ENCODE measurements at places on chromosomes 1 and 21. TPM values are rescaled to one million over a fixed set of nuclear protein-coding genes. Genes with fewer than 3 reads are reported as not detected.

Gene PLA2G2F
- total RNA-seq: not detected

DNA sequence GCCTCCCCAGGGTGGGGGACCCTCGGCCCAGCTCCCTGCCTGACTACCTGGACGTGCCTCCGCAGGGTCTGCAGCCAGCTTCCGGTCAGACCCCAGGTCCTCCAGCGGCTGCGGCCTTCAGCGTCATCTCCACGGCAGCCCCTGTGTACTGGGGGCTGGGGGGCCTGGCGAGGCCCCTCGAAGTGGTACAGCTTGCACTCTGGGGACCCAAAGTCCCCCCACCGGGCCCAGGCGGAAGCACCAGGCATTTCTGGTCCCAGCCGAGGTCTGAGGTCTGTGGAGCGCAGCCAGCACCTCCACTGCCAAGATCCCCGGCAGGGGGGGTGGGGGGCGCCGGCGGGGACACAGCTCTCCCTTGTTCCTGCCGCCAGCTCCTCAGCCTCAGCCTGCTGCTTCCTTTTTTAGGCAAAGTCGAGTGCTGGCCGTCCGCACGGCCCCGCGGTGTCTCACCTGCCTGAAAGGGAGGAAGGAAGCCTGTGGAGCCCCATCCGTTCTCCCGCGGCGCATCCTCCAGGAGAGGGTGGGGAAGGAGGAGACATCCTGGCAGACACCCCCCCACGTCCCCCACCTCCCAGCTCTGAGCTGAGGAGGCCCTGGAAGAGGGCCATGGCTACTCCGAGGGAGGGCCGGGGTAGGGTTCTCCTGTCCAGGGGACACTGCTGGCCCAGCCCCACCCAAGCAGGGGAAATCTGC lies 1.2 kb upstream of the VWA1 start:
- peak overlapping the region; percentile 91 for H3K27ac ChIP-seq
- peaks cover 3% of the 10 kb centered on the region for H3K27me3 ChIP-seq
- peaks cover 25% of the 10 kb centered on the region for H3K36me3 ChIP-seq
- DNase-seq: peak; percentile 53

Gene LGR6
- total RNA-seq: 1.0 TPM

Gene CDA
- 1.8 TPM for total RNA-seq

GRCh38 chr1:239872626-239873025 lies 219.1 kb upstream of the FMN2 start:
- no peaks in the 10 kb centered on the region for H3K36me3 ChIP-seq
- no peak for DNase-seq
- peaks cover 4% of the 10 kb centered on the region for H3K4me1 ChIP-seq
- no peaks in the 10 kb centered on the region for H3K27me3 ChIP-seq
- no peak overlapping the region for H3K4me3 ChIP-seq
- no peak overlapping the region for H3K27ac ChIP-seq

GRCh38 chr1:224438989-224439388 lies 4.4 kb upstream of the WDR26 start:
- no peak for DNase-seq
- H3K27ac ChIP-seq: no peak overlapping the region
- no peaks in the 10 kb centered on the region for H3K27me3 ChIP-seq

GRCh38 chr1:230567221-230567575 lies 75.1 kb upstream of the COG2 start:
- H3K4me1 ChIP-seq: peaks cover 4% of the 10 kb centered on the region
- H3K27ac ChIP-seq: no peak overlapping the region
- no peak overlapping the region for H3K4me3 ChIP-seq

GRCh38 chr21:33937931-33938339 lies 22.3 kb upstream of the ATP5PO start:
- H3K36me3 ChIP-seq: no peaks in the 10 kb centered on the region
- no peaks in the 10 kb centered on the region for H3K27me3 ChIP-seq
- no peak overlapping the region for H3K4me3 ChIP-seq
- no peaks in the 10 kb centered on the region for H3K4me1 ChIP-seq

- H3K4me1 ChIP-seq: peaks cover 2% of the 10 kb centered on the region
- no peaks in the 10 kb centered on the region for H3K27me3 ChIP-seq
- DNase-seq: peak; percentile 68
- H3K36me3 ChIP-seq: no peaks in the 10 kb centered on the region
- peak overlapping the region; percentile 63 for H3K4me3 ChIP-seq
Observed at GRCh38 chr1:158998781-158999161, 10.9 kb upstream of the IFI16 start.

DNA sequence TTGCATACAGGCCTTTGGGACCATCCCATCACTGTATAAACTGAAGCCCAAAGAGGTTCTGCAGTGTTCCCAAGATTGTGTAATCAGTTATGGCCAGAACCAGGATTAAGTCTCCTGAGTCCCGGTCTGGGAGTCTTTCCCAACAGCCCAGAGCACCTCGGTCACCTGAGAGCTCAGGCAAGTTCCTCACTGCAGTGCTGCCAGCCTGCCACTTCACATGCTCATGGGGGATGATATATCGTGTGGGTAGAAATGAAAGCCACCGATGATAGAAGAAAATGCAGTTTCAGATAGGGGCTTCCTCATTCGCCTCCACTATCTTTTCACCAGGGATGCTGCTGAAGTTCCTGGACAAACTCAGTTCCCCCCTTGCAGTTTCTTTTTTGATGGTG lies 30.4 kb downstream of the FHAD1 start:
- peaks cover 7% of the 10 kb centered on the region for H3K4me1 ChIP-seq
- H3K27me3 ChIP-seq: no peaks in the 10 kb centered on the region
- no peaks in the 10 kb centered on the region for H3K36me3 ChIP-seq
- no peak overlapping the region for H3K4me3 ChIP-seq
- DNase-seq: no peak
- H3K27ac ChIP-seq: no peak overlapping the region

GRCh38 chr1:164709541-164710278 lies 150.7 kb downstream of the PBX1 start:
- no peaks in the 10 kb centered on the region for H3K36me3 ChIP-seq
- H3K4me3 ChIP-seq: no peak overlapping the region
- H3K4me1 ChIP-seq: peaks cover 42% of the 10 kb centered on the region
- peak overlapping the region; percentile 18 for H3K27ac ChIP-seq
- no peak for DNase-seq
- no peaks in the 10 kb centered on the region for H3K27me3 ChIP-seq

Gene IFI44L
- total RNA-seq: 48.3 TPM

GRCh38 chr1:201248721-201249559 lies 34.4 kb upstream of the PKP1 start:
- H3K36me3 ChIP-seq: no peaks in the 10 kb centered on the region
- no peaks in the 10 kb centered on the region for H3K27me3 ChIP-seq
- H3K27ac ChIP-seq: no peak overlapping the region
- DNase-seq: no peak

DNA sequence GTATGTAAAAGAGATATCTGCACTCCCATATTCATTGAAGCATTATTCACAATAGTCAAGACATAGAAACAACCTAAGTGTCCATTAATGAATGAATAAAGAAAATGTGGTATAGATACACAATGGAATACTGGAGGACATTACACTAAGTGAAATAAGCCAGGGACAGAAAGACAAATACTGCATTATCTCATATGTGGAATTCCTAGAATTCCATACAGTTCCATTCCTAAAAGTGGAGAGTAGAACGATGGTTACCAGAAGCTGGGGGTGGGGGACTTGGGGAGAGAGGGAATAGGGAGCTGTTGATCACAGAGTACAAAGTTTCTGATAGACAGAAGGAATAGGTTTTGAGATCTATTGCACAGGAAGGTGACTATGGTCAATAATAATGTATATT lies 7.4 kb downstream of the TMED5 start:
- H3K36me3 ChIP-seq: peaks cover 7% of the 10 kb centered on the region
- no peak overlapping the region for H3K4me3 ChIP-seq
- peaks cover 4% of the 10 kb centered on the region for H3K4me1 ChIP-seq
- H3K27me3 ChIP-seq: no peaks in the 10 kb centered on the region

GRCh38 chr1:54296666-54297065 lies 96.7 kb downstream of the MRPL37 start:
- no peak for DNase-seq
- H3K36me3 ChIP-seq: no peaks in the 10 kb centered on the region
- H3K4me3 ChIP-seq: no peak overlapping the region

Gene MAN1C1
- total RNA-seq: 18.4 TPM

DNA sequence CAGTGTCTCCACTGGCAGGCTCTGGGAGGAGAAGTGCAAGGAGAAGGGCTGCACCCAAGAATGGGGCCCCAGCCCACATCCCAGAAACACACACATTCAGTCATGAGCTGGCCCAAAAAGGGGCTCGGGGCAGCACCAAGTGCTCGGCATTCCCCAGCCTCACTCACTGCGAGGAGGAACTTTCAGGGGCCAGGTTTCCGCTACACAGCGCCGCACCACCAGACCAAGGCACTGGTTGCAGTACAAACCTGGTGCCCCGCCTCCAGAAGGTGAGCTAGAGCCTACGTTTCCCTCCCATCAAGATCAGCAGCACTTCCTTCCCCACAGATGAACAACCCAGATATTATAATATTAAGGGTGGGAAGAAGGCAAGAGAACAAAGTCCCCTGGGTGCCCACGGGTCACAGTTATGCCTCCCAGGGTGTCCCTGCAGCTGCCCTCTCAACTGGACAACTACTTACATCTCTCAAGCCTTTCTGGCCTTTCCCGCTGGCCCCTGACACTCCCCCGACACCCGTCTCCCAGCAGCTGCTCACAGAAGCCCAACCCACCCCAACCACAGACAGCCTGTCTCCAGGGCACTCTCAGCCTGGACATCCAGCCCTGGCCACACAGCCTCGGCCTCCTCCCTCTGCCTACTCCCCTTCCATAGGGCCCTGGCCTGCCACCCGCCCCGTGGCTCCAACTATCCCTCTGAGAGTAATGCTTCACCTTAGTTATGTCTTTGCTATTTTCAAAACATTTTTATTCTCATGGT lies 3.8 kb downstream of the PBXIP1 start:
- H3K36me3 ChIP-seq: peaks cover 38% of the 10 kb centered on the region
- no peak for DNase-seq
- H3K27ac ChIP-seq: no peak overlapping the region

- peaks cover 24% of the 10 kb centered on the region for H3K4me1 ChIP-seq
- peak overlapping the region; percentile 29 for H3K4me3 ChIP-seq
- peaks cover 15% of the 10 kb centered on the region for H3K27me3 ChIP-seq
- H3K36me3 ChIP-seq: no peaks in the 10 kb centered on the region
- H3K27ac ChIP-seq: no peak overlapping the region
Observed at GRCh38 chr1:209585197-209585596, 1.7 kb downstream of the CAMK1G start.

Gene PLEKHG5
- total RNA-seq: 19.6 TPM

DNA sequence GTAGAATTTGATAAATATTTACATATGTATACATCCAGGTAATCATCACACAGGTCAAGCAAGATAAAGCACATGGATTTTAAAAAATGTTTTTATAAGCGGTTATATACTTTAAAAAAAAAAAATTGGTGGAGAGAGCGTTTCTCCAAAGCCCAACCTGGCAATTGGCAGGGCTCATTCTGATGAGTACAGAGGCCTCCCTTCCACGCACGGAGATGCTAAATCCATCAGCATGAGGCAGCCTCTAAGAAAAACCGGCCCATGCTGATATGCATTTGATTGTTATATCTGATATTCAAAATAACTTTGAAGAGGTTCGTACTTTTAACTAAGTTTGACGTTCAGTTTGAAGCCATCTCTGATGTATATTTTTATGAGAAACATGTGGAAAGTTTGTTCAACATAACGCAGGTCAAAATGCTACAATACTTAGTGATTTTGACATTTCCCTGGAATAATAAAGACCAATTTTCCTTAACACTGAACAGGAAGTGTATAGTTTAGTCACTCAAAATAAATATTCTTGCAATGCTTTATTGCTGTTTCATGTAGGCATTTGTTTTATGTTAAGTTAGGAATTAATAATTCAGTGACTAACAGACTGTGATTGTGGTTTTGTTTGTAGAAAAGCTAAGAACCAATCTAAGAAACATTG lies 151.7 kb downstream of the NR5A2 start:
- H3K27me3 ChIP-seq: no peaks in the 10 kb centered on the region
- no peaks in the 10 kb centered on the region for H3K4me1 ChIP-seq
- H3K36me3 ChIP-seq: no peaks in the 10 kb centered on the region
- DNase-seq: no peak
- no peak overlapping the region for H3K27ac ChIP-seq
- no peak overlapping the region for H3K4me3 ChIP-seq

- no peak overlapping the region for H3K27ac ChIP-seq
- DNase-seq: no peak
- H3K27me3 ChIP-seq: no peaks in the 10 kb centered on the region
- no peaks in the 10 kb centered on the region for H3K4me1 ChIP-seq
Observed at GRCh38 chr1:40712405-40712944, 21.0 kb downstream of the NFYC start.

DNA sequence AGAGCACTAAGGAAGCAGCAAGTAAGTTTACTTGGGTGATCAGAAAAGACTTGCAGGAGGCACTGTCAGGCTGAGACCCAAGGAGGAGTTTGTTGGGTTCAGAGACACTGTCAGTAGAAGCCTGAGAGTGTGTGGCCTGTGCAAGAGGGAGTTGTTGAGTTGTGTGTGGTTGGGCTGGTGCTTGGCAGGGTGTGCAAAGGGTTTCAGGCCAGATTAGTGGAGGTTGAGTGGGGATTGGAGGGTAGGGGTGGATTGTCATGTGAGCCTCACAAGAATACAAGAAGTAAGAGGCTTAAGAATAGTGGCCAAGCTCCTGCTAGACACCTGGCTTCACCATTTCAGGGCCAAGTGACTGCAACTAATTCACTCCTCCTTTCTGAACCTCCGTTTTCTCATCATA lies 8.9 kb upstream of the KIF21B start:
- no peak for DNase-seq
- no peaks in the 10 kb centered on the region for H3K27me3 ChIP-seq
- no peak overlapping the region for H3K4me3 ChIP-seq
- H3K36me3 ChIP-seq: no peaks in the 10 kb centered on the region

- no peak overlapping the region for H3K4me3 ChIP-seq
- H3K27me3 ChIP-seq: peaks cover 24% of the 10 kb centered on the region
- peaks cover 25% of the 10 kb centered on the region for H3K4me1 ChIP-seq
- peak; percentile 73 for DNase-seq
- H3K36me3 ChIP-seq: no peaks in the 10 kb centered on the region
Observed at GRCh38 chr1:38559446-38560165, 300.0 kb downstream of the RRAGC start.

Gene ZNF697
- 13.8 TPM for total RNA-seq

GRCh38 chr1:216898801-216899200 lies 175.6 kb upstream of the ESRRG start:
- no peaks in the 10 kb centered on the region for H3K4me1 ChIP-seq
- no peaks in the 10 kb centered on the region for H3K27me3 ChIP-seq
- H3K27ac ChIP-seq: no peak overlapping the region
- DNase-seq: no peak

- DNase-seq: no peak
- no peaks in the 10 kb centered on the region for H3K27me3 ChIP-seq
- H3K4me3 ChIP-seq: no peak overlapping the region
- no peaks in the 10 kb centered on the region for H3K36me3 ChIP-seq
- no peaks in the 10 kb centered on the region for H3K4me1 ChIP-seq
Observed at GRCh38 chr1:70896224-70896623, 151.4 kb downstream of the PTGER3 start.

DNA sequence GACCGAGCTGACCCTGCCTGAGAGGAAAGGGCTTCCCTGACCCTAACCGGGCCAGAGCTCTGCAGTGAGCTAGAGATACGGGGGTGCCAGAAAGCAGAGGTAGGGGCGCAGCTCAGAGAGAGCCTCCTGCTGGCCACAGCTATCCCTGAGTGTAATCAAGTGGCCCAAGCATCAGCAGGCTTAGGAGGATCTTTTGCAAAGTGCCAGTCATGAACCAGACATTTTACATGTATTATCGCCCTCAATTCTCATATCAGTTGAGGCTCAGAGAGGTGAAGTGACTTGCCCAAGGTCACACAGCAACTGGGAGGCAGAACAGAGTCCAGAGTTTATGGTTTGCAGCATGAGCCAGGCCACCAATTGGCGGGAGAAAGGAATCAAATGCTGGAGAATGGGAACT lies 7.0 kb upstream of the ID3 start:
- H3K27me3 ChIP-seq: peaks cover 2% of the 10 kb centered on the region
- H3K4me3 ChIP-seq: no peak overlapping the region
- H3K4me1 ChIP-seq: peaks cover 52% of the 10 kb centered on the region
- peak overlapping the region; percentile 20 for H3K27ac ChIP-seq

Measured in spinal cord (tissue), 10 donors.